Urinary bladder (tissue), 4 donors: ENCODE measurements at places on chromosomes 5 and 9.

DNA sequence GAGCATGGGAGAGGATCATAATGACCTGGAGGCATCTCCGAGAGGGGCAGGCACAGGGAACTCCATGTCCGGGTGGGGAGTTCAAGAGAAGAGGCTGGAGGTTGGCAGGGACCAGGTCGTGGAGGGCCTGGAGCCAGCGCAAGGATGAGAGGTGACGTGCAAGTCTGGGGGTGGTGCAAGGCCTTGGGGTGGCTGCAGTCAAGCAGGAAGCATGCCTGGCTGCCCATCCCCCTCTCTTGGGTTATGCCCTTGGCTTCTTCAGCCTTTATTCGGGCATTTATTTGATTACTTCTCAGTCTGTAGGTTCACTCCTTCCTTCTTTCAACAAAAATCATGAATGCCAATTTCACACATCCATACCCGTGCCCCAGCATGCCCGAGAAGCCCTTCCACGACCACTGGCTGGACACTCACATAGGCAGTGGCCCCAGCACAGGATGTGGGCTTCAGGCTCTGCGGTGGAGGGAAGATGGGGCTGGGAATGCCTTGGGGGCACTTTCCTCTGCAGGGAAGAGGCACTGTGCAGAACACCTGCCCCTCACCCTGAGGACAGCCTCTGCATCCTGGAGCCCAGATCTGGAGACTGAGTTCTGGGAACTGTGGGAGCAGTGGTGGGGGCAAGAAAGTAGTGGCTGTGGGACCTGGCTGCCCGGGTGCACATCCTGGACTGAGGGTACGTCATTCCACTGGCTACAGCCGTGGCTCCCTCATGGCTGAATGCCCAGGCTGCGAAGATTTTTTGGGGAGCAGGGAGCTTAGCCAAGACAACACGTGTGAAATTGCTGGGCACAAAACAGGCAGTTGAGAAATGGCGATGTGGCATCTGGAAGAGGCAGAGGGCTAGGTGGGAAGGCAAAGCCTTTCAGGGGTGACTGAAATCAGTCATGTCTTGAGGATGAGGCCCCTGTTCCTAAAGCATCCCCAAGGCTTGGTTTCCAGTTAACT lies 38.6 kb downstream of the CRB2 start:
- DNase-seq = no peak

DNA sequence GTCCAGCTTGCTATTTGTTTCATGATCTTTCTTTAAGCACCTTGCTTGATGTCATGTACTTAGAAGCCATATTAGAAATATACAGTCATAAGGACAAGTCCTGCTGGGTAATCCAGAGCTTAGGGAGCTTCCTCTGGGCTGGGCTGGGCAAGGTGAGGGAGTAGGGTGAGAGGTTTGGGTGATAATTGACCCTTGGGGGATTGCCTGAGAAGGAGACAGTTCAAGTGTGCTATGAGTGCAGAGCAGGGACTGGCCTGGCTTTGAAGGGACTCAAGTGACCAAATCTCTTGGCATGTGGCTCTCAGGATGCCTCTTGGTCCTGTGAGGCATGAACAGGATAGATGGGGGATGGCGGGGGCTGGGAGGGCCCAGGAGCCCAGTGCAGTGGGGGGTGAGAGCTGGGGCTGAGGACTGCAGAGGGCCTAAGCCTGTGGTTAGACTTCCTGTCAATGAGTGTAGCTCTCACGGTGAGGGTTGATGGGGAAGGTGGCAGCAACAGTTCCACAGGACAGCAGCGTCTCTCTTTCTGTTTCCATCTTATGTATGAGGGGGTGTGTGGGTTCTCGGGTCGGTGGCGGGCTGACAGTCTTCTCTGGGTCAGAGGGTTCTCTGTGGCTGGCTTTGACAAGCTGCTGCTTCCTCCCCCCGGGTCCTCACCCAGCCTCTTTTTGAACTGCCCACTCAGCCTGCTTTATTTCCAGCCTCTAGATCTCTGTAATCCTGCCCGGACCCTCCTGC lies 53.5 kb downstream of the RGS3 start:
- DNase-seq = no peak

GRCh38 chr5:126506079-126506478 lies 82.9 kb downstream of the GRAMD2B start:
- no peak for DNase-seq

DNA sequence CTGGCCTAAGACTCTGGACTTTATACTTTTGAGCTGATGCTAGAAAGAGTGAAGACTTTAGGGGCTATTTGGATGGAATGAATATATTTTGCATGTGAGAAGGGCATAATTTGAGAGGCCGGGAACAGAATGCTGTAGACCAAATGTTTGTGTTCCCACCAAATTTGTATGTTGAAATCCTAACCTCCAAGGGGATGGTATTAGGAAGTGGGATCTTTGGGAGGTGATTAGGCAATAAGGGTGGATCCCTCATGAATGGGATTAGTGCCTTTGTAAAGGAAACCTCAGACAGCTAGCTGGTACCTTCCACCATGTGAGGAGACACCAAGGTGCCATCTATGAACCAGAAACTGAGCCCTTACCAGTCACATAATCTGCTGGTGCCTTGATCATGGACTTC lies 165.1 kb upstream of the S1PR3 start:
- no peak for DNase-seq

DNA sequence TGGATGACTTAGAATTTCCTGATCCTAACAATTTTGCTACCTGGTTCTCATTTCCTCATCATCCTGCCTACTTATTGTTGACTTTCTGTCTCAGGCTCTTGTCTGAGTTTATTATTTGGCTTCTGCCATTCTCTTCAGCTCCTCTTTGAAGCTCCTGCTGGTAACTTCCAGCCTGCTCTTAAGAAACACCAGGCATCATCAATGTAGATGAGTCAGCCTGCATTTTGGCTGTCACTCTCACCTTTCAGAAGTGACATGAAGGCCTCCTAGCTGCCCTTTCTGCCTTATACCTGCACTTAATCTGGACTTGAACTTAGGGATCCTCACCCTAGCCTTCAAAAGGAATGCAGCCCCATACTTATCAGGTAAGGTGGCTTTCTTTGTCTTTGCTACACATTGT lies 551.8 kb upstream of the ZNF608 start:
- DNase-seq = no peak

- no peak for DNase-seq
Measured at GRCh38 chr5:143796753-143797152, 15.2 kb upstream of the HMHB1 start.

DNA sequence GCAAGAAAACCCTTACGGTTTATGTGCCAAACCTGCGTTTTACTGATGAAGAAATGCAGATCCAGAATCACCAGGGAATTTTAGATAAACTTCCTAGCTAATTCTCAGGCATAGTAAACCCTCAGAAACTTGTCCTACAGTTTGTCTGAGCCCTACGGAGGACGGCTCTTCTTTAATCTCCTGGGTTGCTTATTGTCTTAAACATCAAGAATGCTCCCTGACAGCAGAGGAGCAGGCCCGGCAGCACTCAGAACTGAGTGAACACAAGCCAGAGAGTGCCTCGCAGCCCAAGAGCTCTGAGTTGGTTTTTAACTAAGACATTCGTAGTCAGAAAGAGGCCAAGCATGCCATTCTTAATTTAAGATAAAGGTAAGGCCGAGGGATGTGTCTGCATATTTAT lies 114.7 kb upstream of the ERCC6L2 start:
- no peak for DNase-seq

GRCh38 chr9:4105183-4105582 lies 194.7 kb downstream of the GLIS3 start:
- DNase-seq = no peak

DNA sequence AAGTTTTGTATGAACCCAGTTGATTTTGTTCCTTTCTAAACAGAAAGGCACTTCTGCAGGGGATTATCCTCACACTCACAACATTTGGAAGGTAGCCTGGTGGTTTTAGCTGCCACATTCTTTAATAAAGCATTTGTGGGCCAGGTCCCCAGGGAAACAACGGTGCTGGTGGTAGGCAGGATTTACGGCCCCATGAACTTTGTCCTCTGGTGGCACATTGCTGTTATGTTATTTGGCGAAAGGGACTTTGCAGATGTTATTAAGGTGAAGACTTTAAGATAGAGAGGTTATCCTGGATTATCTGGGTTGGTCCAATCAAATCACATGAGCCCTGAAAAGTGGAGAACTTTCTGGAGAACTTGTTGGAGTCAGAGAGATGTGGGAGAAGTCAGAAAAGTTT lies 86.3 kb upstream of the C9orf72 start:
- DNase-seq = no peak

DNA sequence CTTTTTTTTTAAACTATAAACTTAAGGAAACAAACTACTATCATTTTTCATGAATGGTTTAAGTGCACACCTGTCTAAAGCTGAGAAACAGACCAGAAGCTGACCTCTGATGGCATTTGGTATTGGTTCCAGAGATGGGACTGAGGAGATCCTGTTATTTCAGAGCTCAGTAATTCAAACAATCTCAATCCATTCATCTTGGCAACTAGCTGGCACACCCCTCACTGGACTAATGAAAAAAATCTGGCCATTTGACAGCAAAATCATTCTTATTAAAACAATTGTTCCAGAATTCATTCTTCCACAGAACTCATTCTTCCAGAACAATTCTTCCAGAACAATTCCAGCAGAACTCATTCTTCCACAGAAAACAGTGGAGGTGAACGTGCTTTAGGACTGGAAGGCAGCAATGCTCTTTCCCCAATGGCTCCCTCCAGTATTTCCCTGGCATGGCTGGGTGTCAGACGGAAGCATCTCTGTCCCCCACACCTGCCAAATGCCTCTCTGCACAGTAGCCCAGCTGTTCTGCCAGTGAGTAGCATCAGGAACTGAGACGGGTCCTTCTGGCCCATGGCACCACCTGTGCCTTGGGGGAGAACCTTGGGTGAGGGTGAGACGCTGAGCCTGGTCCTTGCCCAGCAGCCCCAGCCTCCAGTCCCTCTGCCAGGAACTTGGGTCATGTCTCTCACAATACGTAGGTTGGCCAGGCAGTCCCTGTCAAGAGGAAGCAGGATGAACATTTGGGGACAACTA lies 87.5 kb upstream of the EQTN start:
- DNase-seq = no peak

- DNase-seq = no peak
Measured at GRCh38 chr5:179268399-179268952, 76.8 kb downstream of the ADAMTS2 start.

- DNase-seq = no peak
Measured at GRCh38 chr9:99039505-99040182, 65.3 kb upstream of the TGFBR1 start.

GRCh38 chr5:167730121-167730520 lies 561.3 kb upstream of the WWC1 start:
- DNase-seq = no peak

GRCh38 chr9:86039991-86040860 lies 59.1 kb downstream of the GOLM1 start:
- DNase-seq = no peak

GRCh38 chr9:76859860-76860259 lies 46.1 kb downstream of the PRUNE2 start:
- no peak for DNase-seq

- no peak for DNase-seq
Measured at GRCh38 chr5:91424638-91425436, 41.7 kb upstream of the ARRDC3 start.

DNA sequence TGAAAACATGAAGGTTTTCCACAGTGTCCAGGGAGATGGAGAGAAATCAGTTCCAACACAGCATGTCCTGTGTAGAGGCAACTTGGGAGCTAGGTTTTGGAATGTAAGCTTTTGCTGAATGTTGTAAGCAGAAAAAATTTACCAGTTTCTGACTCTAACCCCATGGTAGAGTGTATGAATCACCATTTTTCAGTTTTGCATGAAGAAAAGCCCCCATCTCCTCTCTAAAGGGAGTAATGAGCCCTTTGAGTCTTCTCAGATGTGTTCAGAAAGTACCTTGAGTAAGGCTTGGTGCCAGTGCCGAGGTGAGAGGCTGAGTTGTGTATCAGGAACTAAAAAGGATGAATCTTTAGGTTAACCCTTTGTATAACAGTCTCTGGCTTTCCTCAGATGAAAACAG lies 96.2 kb downstream of the ADRB2 start:
- no peak for DNase-seq

- DNase-seq = no peak
Measured at GRCh38 chr5:160628619-160628968, 206.9 kb downstream of the PTTG1 start.

- DNase-seq = no peak
Measured at GRCh38 chr5:180590543-180591310, 572 bp downstream of the SCGB3A1 start.

GRCh38 chr5:172713809-172714490 lies 57.0 kb downstream of the DUSP1 start:
- DNase-seq = no peak

GRCh38 chr5:157286761-157287211 lies 20.9 kb downstream of the CYFIP2 start:
- no peak for DNase-seq

DNA sequence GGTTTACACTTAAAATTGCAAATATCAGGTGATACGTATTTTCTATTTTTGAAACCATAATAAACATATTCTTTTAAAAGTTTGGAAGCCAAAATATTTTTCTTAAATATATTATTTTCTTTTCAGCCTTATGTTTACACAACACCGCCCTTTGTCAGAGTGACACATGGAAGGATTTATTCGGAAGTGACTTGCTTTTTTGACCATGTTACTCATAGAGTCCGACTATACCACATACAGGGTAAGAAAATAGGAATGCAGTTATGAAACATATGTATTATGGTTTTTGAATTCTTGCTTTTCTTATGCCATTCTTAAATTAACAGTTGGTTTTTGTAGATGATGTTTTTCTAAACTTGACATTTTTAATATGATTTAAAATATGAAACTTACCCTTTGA lies 133.9 kb downstream of the MAN2A1 start:
- DNase-seq = no peak

- DNase-seq = no peak
Measured at GRCh38 chr9:133429214-133429613, 7.0 kb downstream of the ADAMTS13 start.

GRCh38 chr9:74775396-74775795 lies 112.3 kb downstream of the TRPM6 start:
- no peak for DNase-seq

DNA sequence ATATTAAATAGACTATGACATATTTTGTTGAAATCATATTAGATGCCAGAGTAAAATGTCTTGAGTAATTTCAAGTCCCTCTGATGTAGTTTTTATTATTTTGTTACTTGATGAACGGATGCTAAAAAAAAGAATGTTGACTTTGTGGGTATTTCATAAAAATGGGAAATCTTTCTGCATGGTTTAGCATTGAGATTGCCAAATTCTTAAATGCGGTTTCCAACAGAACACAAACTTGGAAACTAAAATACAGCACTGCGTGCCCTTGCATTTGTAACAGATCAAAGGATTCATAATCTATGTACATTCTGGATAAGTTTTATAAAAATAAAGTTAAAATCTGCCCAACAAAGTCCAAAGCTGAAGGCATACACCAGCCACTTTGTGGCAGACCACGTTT lies 425.5 kb upstream of the DAB2 start:
- no peak for DNase-seq

DNA sequence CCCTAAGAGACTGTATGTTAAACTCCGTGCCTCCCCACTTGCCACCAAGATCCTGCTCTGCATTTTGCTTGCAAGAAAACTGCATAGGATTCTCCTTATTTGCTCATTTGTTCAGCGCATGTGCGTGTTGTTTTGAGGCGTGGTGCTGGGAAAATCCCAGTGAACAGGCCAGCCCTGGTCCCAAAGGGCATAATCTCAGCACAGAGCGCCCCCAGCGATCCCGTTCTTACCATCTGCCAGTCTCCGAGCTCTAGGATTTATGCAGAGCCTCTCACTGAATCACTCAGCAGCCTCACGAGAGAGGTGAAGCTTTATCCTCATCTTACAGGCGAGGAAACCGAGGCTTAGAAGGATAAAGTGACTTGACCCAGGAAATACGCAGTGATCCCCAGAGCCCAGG lies 11.5 kb downstream of the PRRX2 start:
- DNase-seq = no peak
